ENCODE measurements at places on chromosomes 16 and 17.

GRCh38 chr16:70254965-70255286, 3.2 kb upstream of the EXOSC6 start:
- no peak for DNase-seq

DNA sequence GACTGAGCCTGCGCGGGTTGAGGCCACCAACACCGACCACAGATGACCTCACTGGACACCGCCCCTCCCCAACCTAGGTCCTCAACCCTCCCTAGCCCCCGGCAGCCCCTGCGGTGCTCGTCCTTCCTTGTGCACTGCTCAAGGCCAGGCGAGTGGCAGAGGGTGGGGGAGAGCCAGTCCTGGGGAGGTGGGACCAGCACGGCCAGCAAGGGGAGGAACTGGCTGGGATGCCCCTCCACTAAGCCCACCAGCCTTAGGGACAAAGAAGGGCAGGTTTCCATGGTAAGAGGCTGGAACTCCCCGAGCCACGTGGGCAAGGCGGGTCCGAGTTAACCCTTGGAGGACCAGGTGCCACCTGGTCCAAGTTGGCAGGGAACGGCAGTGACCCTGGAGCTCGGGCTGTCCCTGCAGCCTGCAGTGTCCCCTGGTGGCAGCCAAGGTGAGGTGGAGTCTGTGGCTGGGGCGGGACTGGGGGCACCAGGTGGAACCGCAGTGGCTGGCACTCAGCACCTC, 9.2 kb downstream of the FSCN2 start:
- DNase-seq, result peak; percentile 17

DNA sequence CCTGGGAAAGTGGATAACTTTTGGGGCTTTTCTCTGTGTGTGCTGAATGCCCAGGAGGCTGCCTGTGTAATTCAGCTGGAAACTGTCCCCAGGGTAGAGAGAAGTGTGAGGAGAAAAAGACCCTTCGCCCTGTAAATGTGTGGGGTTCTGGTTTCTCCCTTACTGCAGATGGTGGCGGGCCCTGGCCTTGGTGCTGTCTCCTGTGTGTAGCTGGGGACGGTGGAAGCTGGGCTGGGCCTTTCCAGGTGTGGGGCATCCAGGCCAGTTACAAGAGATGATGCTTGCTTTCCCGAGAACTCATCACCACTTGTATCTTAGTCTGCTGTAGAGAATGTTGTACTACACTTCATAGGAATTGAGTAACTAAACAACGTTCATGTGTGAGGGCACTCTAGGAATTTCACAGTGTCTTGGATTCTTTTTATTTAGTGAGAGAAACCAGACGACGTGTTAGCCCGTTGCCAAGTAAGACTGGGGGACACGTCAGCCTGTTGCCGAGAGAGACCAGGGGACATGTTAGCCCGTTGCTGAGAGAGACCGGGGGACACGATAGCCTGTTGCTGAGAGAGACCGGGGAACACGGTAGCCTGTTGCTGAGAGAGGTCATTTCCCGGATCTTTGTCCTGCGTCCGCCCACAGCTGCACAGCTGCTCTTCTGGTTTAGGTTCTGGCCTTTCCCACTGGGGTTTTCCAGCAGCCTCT, 43.1 kb downstream of the TBCD start:
- no peak for DNase-seq

DNA sequence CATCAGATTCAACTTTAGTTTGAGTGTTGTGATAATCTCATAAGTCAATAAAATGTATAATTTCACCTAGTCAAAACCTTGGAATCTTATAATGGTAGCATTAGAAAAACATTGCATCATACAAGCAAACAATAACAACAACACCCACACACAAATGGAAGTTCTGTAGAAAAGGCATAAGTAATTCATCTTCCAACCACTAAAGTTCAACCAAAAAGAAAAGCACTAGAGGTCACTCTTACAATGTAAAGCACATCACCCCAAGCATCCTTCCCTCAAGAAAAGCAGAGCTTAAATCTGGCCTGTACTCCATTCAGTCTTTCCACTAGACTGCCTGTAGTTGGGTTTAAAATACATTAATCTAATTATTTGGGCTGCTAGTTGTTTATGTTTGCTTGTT, 1.8 kb downstream of the CNTNAP4 start:
- no peak for DNase-seq

GRCh38 chr17:48577946-48578615, at the start of gene HOXB4:
Gene HOXB4 (minus strand): TSS chr17:48578350. CDS start chr17:48578319, 31 bp downstream.
- DNase-seq, result peak; percentile 70

DNA sequence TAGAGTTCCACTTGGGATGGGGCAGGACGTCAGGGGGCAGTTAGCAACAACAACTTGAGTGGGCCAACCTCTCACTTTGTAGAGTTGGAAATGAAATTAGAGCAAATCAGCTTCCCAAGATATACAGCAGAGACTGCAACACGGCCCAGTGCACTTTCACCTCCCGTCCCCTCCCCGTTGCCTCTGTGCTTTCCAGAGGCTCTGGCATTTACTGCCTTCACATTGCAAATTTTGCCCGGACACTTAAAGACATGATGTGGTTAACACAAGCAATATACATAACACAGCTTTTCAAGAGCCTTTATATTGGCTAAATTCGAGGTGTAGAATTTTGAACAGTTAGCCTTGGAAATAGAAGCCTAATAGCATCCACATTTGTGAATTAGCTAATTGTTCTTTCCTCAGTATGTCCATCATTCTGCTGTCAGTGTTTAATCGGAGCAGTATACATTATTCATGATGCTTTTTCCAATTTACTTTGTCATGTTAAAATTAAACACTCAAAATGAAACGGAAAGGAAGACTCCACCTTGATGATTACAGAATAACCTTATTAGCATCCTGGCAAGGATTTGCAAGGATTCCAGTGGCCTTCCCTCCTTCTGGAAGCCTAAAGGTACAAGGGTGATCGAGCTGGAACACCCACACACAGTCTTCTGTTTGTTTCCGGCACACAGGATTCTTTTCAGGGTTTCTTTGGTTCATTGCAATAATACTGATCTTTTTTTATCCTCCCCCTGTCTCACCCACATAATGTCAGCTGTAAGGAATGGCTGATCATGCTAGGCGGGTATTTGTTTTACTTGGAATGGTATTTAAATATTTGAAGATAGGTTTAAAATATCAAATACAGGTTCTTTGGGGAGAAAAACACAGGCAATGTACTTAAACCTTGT, 190.9 kb upstream of the CACNG5 start:
- DNase-seq, result no peak

DNA sequence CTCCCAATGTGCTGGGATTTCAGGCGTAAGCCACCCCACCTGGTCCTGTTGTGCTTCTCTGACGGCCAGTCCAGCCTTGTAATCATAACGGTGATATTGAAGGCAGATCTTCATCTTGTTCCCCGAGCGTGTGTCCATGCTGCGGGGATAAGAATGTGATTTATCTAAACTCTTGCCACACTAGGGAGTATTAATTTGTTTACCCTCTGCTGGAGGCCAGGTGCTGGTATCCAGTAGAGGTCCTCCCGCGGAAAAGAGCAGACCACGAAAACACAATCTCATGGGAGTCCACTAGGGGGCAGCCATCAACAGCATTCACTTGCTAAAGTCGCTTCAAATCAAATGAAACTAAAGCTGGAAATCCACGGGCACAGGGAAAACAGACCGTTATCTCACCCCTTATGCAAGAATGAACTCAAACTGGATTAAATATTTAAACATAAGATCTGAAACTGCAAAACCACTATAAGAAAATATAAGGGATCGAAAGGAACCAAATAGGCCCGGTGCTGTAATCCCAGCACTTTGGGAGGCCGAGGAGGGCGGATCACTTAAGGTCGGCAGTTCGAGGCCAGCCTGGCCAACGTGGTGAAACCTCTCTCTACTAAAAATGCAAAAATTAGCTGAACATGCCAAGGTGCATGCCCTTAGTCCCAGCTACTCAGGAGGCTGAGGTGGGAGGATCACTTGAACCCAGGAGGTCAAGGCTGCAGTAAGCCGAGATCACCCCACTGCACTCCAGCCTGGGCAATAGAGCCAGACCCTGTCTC, 22.3 kb upstream of the RBBP6 start:
- DNase-seq, result peak; percentile 52

GRCh38 chr16:86060381-86061317, 161.7 kb downstream of the IRF8 start:
- DNase-seq, result no peak

DNA sequence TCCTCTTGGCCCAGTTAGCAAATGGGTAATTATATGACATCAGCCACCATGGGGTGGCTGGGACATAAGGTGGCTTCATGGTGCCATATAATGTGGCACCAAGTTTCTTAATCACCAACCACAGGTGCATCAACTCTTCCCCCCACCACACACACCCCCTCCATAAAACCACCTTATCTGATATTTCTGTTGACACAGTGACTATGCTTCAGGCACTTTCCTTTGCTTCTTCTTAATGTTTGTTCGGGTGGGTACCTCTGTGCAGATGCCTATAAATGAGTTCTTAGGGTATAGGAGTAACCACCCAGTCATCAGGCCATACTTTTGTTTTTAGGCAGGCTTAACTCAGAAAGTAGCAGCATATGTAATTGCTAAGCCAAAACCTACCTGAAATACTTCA, 29.5 kb downstream of the RNF43 start:
- no peak for DNase-seq

- DNase-seq, result peak; percentile 92
Observed at GRCh38 chr17:81702934-81703746, at the start of gene MRPL12. Gene MRPL12 (plus strand): TSS chr17:81703367. CDS start chr17:81703502, 135 bp downstream.

DNA sequence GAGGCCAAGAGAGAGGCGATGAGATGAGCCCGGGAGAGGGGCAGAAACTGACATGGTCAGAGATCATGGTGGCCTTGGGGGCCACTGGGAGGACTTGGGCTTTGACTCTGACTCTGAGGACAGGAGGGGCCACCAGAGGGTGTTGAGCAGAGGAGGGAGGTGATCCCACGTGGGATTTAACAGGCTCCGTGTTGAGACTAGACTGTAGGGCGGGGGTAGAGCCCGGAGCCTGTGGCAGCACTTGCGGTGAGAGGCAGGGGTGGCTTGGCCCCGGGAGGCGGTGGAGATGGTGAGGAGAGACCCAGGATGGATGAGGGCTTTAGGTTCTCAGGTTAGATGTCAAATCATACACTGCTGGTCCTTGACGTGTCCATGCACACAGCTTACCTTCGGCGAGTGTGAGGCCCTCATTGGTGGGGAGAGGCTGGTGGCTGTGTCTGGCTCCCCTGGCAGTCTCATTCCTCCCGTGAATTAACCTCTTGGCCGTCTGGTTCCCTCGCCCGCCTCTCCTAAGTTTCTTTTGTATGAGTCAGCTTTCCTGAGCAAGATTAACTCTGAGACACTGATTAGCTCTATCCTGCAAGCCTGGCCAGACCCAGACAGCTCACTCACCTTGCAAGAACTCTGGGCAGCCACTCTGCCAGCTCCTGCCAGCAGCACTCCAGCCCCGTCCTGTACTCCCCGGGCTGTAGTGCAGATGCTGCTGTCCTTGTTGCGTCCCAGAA, 39.7 kb downstream of the VPS35L start:
- DNase-seq, result no peak

DNA sequence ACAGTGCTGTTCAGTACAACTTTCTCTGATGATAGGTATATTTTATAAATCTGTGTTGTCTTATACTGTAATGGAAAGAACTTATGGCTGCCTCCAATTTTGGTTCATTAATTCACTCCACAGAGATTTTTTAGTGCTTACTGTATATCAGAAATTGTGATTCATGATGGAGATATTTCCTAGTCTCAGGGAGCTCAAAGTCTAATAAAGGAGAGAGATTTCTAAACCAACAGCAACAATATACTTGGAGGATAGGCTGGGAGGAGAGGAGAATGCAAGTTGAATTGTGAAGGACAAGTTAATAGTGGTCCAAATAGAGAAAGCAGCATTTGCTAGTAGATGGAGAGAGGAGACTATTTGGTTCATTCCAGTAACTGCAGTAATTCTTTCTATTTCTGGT, 63.5 kb downstream of the TANC2 start:
- no peak for DNase-seq

DNA sequence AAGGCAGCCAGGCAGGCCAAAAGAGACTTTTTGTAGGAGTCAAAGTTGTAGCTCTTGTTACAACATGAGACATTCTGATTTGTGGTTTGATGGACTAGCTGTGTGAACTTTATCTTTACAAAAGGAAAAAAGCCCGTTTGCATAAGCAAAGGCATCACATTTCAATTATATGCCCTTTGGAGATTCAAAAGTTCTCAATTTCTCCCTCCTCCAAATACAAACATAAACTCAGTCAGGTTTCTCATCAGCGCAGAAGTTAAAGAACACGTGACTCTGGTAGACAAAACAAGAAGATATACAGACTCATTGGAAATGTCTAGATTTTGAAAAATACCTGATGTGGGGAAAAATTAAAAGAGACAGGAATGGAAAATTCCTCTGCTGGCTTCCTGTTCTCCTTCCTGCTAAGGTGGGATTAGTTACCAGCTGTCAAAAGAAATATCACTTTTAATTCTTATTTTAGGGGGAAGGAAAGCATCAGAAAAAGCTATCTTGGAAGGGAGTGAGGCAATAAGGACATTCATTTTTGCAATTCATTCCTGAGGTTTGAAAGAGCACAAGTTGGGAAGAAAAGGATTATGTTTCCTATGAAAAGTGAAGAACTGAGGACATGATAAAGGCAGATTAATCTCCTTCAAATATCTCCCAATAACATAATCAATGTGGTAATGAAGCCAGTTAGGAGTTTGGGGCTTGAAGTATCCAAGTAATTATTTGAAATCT, 4.6 kb upstream of the KCNJ16 start:
- no peak for DNase-seq

DNA sequence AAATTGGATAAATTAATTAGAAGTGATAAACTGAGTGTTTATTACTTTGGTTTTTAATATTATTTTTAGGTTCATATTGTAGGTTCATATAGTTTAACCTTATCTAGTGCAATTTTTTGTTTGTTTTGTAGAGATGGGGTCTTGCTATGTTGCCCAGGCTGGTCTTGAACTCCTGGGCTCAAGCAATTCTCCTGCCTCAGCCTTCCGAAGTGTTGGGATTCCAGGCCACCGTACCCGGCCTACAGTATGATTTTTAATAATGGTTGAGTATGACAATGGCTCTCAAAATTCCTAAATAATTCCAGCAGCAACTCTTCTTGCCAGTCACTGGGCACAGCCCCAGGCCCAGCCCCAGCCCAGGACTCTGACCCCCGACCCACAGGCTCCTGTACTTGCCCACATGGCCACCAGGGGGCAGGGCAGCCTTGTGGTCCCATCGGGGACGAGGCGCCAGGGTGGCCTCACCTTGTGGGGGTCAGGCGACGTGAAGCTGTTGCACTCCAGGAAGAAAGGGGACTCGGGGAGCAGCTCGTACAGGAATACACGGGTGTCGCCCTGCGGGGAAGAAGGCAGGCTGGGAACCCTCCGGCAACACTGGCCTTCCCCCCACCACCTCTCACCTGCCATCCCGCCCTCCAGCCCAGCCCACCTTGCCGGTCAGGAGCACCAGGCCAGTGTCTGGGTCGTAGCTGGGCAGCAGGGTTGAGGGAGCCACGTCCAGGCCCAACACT, 7.9 kb upstream of the PAM16 start:
- DNase-seq, result no peak

GRCh38 chr16:11010575-11011221, 66.3 kb downstream of the CLEC16A start:
- DNase-seq, result no peak

GRCh38 chr17:50364715-50365114, 8.3 kb downstream of the MRPL27 start:
- no peak for DNase-seq
